NCI-H1417 treated with DMSO at 0.1 percent for 48 hours (cell line): ENCODE measurements at places on chromosomes 4 and X.

- DNase-seq = no peak
These were observed 19.8 kb downstream of the GLRB start for GRCh38 chr4:157095716-157096115.

DNA sequence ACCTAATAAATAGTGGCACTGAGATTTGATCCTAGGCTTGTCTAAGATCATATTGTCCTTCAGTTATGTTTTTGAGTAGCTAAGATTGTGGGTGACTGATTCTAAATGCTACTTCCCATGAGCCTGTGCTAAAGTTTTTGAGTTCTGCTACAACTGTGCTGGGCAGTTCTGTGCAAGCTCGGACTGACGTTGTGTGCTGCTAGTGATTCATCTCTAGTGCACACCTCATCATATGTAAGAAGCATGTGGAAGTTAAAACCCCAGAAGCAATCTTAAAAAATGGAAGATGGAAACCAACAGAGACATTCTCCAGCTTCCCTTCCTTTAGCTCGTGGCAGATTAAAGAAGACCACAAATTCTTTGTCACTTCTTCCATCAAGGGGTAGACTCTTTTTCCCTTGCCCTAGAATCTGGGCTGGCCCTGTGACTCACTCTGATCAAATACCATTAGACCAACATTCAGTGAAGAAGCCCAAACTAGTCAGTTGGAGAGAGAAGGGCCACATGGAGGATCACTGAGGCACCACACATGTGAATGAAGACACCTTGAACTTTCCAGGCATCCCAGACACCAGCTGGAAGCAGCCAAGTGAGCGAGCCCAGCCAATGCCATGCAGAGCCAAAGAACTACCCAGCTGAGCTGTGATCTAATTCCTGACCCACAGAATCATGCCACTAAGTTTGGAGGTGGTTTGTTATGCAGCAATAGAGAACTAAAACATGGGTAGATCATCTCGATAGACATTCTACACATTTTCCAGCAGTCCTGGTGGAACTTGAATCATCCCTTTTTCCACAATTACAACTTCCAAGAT lies 16.8 kb downstream of the ARHGAP6 start:
- no peak for DNase-seq

GRCh38 chrX:45986971-45987370 lies 558.2 kb downstream of the ZNF674 start:
- DNase-seq = no peak

- DNase-seq = no peak
These were observed 1.9 kb upstream of the PACRGL start for GRCh38 chr4:20698382-20698781.

GRCh38 chr4:138805736-138806135 lies 209.8 kb upstream of the NOCT start:
- DNase-seq = no peak

- no peak for DNase-seq
These were observed 901.0 kb downstream of the FAT4 start for GRCh38 chr4:126215759-126216158.

- no peak for DNase-seq
These were observed 139.2 kb upstream of the ANK2 start for GRCh38 chr4:112910109-112910736.

- DNase-seq = no peak
These were observed 87.4 kb downstream of the FAM9B start for GRCh38 chrX:8946563-8946962.

DNA sequence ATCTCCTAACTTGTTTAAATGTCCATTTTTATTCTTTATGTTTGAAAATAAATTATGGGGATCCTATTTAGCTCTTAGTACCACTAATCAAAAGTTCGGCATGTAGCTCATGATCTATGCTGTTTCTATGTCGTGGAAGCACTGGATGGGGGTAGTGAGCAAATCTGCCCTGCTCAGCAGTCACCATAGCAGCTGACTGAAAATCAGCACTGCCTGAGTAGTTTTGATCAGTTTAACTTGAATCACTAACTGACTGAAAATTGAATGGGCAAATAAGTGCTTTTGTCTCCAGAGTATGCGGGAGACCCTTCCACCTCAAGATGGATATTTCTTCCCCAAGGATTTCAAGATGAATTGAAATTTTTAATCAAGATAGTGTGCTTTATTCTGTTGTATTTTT lies 27.6 kb downstream of the NUDT6 start:
- DNase-seq = no peak

- DNase-seq = no peak
These were observed 10.9 kb upstream of the RHOXF2 start for GRCh38 chrX:120147537-120147936.

DNA sequence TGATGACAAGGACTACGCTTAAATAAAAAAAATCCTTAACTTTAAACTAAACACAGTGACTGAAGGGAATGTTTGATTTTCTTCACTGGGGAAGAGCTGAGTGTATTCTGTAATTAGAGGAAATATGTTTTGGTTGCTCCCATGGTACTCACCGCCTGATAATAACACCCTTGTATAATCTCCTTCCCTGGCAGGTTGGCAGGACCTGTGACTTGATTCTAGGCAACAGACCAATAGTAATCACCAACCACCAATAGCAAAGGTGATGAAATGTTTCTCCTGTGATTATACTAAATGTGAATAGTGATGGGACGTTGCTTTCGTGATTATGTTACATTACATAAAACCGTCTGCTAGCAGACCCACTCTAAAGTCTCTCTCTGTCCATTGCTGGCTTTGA lies 536.8 kb upstream of the CPEB2 start:
- no peak for DNase-seq

GRCh38 chr4:93243262-93243661 lies 585.3 kb upstream of the ATOH1 start:
- DNase-seq = no peak

DNA sequence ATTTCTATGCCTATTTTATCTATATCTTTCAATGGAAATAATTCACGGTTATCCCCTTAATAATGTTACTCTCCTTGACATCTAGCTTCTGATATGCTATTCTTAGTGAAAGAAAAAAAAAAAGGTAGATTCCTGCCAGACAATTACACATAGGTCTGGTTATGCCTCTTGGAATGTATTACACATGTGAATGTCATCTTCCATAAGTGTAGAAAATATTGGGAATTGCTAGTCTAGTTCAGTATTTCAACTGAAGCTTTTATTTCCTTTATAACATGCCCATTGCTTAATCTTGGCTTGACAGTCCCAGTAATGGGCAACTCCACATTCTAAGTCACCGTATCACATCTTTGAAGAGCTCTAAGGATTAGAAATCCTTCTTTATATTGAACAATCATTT lies 25.4 kb upstream of the PPP1R2C start:
- no peak for DNase-seq

GRCh38 chr4:65825116-65825753 lies 154.9 kb upstream of the EPHA5 start:
- DNase-seq = no peak

DNA sequence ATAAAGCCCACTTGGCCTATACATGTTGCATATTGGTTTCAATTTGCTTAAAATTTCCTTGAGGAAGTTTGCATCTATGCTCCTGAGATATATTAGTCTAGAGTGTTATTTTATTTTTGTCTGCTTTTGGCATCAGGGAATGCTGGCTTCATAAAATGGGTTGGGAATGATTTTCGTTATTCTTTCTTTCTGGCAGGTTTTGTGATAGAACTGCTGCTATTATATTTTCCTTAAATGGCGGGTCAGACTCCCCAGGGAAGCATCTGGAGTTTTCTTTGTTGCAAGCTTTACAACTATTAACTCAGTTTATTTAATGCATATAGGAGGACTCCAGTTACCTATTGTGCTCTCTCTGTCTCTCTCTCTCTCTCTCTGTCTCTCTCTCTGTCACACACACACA lies 82.0 kb upstream of the WDR17 start:
- DNase-seq = no peak

- DNase-seq = no peak
These were observed 189.9 kb downstream of the STPG2 start for GRCh38 chr4:97953171-97953941.

DNA sequence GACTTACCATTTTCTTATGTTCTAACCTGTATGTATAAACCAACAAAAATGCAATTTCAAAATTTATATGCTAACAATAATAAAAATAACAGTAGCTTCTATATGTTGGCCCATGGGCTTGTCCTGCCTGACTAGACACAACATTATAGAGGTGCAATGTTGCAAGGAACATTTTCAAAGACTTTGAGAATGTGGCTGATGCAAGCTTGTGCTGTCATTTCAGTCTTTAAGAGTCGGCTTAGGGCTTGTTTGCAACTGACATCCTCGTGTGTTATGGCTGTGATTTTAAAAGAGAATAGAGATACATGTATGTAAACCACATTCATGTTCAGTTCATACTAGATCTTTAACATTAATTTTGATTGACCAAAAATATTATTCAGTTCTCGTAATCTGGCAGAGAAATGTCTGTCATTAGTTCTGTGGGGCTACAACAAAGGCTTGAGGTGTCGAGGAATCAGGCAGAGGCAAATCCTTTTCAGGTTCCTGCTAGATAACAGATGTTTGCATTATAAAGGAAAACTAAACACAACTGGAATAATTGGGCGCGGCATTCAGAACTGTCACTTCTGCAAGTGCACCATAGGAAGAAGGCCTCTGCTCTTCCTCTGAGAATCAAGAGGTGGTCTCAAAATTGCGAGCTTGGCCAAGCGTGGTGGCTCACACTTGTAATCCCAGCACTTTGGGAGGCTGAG lies 13.1 kb downstream of the TMSB4X start:
- no peak for DNase-seq
